ENCODE measurements at places on chromosomes 2 and 18.

DNA sequence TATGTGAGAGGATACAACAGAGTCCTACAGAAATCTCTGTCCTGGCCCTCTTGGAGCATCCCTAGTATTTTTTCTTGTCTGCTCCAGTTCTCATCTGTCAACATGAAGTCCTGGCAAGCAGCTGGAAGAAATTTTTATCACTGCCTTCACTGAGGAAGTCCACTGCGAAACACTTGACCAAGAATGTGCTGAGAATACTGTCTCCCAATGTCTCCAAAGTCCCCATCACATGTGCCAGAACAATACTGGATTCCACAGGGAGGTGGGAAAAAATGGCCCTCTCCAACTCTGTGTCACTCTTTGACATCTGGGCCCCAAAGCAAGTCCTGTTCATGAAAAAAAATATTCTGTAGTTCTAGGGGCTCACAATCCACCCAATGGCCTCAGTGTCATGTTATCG, 32.8 kb upstream of the PGAP1 start:
- no peak for DNase-seq

- no peak for DNase-seq
These were observed 85.8 kb downstream of the PLCL1 start for GRCh38 chr2:197890168-197890567.

DNA sequence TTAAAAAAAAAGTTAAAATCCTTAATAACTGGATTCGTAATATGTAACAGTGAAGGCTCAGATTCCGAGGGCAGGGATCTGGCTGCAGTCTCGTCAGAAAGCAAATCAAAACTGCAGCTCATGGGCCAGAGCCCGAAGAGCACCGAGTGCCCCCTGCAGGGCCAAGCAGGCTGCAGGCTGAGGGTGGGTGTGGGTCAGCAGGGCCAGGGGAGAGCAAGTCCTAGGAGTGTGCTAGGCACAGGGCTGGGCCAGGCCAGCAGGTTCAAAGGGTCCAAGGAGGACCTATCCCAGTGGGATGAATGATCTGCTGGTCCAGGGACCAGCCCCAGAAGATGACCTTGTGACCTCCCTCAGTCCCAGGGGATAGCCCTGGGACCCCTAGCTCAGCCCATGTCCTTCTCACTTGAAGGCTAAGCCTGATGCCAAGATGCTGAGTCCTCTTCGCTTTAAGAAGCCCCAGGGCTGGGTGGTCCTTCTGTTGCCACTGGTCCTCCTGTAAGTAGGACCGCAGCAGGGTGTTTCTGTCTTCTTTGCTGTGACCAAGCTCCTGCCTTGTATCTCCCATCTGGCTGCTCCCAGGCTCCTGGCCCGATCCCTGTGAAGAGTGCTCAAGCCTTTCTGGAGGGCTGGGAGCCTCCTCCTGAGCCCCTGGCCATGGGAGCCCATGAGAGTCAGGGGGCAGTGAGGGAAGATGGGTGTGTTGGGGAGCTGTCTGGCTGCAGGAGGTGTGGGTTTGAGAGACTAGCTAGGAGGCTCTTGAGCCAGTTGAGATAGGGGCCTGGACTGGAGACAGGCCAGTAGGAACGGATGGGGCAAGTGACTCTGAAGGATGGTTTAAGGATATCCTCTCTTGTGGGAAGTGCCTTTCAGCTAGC, 150.7 kb downstream of the DYSF start:
- no peak for DNase-seq

- no peak for DNase-seq
These were observed 403 bp upstream of the CLUL1 start for GRCh38 chr18:596288-596881.

All from stimulated activated CD4-positive, alpha-beta T cell treated with anti-CD3 and anti-CD28 coated beads, Interleukin-2, amount 100 ng/mL, for 4 hours (primary cell).